COLO829 (cell line): ENCODE measurements at places on chromosomes 2 and 18.

GRCh38 chr2:6750411-6751158 lies 115.1 kb downstream of the CMPK2 start:
- no peak for DNase-seq

DNA sequence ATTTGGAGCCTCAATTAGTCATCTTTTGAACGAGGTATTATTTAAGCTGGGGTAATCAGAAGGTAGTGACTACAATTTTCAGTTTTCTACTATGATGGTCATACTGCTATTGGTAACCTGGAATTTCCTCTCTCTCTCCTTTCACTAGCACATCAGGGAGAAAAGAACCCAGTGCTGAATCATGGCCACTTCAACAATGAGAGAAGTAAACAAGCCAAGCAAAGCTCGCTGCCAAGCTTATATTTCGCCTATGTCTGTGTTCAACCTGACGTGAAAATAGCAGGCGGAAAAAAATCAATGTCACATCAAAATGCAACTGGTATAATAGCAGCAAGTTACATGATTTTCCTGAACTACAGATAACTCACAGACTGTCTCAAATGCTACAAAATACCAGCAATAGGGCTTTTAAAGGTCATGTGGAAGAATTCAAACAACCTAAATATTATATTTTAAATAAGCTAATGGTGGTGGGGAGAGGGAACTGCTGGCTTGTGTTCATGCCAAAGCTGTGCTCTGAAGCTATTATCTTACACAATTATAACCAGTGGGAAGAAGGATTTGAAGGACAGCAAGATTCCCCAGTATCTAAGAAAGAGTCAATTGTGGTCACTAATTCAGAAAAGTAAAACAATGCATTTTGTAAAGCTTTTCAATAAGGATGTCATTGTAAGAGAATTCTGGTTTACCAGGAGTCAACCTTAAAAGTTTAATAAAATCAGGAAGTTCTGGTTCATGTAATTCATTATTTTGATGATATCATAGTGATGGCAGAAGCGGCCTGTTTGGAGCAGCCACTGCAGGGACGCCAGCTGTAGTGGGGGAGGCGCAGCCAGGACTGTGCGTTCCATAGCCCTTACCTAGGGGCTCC lies 38.0 kb downstream of the RNF152 start:
- no peak for DNase-seq

- DNase-seq = no peak
Measured at GRCh38 chr2:206573793-206574192, 68.5 kb upstream of the FAM237A start.

DNA sequence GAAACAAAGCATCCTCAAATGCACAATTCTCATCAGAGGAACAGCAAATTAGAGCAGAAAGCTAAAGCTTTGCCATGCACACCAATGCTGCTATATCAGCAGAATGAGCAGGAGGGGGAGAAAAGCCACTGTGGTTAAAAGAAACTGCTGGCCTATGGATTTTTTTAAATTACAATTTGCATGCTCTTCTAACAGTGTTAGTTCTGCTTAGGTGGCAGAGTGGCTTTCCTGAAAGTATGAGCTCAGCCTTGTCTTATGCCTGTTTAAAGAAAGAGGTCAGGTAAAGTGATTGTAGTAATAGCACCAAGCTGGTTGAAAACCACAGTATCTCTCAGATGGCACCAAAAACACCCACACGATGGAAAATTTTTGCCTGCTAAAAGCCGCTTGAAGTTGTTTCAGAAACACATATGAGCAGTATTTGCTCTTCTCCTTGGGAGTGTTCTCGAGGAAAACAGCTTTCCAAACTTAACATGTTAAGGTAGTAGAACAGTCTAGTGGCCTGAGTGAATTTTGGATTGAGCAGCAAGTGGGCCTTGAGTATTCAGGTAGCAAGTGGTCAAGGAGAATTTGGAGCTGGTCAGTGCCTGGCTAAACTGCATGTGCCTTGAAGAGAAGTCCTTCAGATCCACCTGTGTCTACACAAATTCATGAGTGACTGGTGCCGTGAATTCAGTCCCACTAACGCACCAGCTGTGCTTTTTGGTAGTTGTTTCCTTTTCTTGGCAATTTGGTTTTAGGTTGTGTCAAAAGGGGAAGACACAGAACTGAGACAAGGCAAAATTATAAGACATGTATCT lies 19.6 kb upstream of the NDUFV2 start:
- no peak for DNase-seq

DNA sequence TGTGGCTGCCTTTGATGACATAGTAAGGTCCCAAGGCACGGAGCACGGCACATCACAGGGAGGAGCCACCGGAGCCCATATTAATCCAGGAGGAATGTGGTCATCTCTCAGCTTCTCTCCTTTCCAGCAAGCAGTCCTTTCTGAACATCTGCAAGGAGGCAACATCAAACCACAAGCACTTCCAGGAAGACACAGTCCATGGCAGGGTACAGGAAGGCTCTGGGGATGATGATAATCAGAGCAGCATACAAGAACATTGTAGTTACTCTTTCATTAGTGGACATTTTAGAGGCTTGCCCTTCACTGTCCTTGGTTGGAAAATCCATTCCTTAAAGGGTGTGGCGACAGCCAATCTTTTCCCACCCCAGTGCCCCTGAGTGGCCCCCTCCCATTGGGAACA lies 31.1 kb downstream of the YPEL5 start:
- DNase-seq = no peak

DNA sequence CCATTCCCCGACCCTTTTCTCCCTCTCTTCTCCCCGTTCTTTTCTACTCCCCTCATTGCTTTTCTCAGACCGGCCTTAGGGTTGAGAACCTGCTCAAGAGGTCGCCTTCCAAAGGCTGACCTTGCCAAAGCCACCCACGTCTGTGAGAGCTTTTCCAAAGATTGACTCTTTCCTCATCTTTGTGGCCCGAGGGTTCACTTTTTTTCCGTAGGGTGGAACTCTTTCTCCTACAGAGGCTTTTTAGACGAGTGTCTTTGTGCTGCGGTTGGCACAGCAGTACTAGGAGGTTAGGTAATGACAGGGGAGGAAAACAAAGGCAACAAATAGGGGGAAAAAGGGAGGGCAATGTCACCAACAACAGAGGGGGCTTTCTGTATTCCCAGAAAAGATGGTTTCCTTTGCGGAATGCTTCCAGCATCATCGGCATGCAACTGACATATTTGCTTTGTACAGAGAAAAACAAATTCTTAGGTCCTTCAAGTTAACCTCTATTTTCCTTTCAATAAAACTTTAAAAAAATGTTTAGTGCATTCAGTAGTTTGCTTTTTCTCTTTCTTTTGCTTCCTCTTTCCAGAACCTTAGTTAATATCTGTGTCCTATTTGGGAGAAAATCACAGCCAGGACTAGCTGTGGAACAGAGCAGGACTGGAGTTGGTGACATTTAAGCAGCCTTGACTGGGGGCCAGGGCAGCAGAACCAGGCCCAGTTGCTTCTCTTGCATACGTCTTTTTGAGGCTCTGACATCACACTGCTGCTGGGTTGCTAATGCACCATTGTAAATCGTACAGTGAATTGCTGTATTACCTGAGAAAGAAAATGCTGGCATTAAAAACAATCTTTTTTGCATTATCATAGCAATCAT lies 188.1 kb upstream of the FANCL start:
- no peak for DNase-seq

DNA sequence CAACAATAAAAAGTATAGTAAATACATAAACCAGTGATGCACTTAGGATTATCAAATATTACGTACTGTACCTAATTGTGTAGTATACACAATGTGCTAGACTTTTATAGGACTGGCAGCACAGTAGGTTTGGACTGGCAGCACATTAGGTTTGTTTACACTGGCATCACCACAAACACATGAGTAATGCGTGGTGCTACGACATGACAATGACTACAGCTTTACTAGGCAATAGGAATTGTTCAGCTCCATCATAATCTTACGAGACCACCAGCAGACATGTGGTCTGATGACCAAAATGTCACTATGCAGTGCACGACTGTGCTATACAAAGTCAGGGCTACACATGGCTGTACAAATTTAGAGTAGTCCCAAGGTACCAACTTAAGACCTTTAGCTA lies 2.3 kb downstream of the MBOAT2 start:
- DNase-seq = no peak

DNA sequence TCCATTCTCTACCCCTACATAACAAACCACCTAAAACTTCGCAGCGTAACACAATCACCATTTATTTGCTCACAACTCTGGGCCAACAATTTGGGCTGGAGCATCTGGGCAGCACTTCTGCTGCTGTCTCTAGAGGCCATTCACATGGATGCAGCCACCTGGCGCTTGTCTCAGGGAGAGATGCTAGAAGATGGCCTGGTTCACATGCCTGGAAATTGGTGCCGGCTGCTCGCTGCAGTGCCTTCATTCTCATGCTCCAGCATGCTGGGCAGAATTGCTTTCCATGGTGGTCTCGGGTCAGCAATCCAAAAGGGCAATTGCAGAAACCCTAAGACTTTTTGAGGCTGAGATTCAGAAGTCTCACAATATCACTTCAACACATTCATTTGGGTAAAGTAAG lies 157.4 kb downstream of the SUCLG1 start:
- no peak for DNase-seq

GRCh38 chr2:148512501-148512900 lies 132.1 kb upstream of the EPC2 start:
- no peak for DNase-seq

- DNase-seq = no peak
Measured at GRCh38 chr2:9423922-9424272, 443 bp downstream of the CPSF3 start.

- DNase-seq = no peak
Measured at GRCh38 chr2:107717661-107718060, 109.0 kb upstream of the RGPD4 start.

DNA sequence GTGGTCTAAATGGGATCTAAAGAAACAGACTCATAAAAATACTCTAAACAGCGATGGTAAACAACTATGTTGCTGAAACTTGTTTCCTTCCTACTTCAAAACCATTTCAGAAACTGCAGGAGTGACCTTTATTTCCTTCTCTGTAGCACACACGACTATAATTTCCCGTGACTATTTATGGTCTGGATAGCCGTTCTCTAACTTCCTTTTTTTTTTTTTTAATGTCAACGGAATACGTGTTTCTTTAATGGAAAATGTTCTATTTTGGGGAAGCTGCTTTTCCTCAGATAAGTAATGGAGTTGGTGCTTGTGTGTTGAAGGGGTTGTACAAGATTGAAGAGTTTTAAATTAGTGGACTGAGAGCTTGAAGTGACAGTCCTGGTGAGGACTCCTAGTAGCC lies 224.1 kb downstream of the PHLPP1 start:
- DNase-seq = no peak

DNA sequence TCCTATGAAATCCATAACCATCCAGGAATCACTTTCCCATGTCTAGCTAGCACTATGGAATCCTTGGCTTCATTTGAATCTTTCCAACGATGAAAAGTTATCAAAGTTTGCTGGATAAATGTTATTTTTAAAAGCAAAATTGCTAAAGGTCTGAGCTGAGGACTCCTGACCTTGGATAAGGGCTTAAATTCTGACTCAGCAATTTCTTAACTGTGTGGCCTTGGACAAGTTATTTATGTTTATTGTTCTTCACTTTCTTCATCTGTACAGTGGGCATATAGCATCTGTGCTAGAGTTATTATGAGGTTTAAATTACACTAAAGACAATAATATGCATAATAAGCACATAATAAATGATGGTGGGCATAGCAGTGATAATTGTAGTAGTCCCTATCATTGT lies 227.5 kb downstream of the KCNS3 start:
- DNase-seq = no peak

- no peak for DNase-seq
Measured at GRCh38 chr2:239184179-239184578, 216.6 kb downstream of the HDAC4 start.

GRCh38 chr2:50720697-50721315 lies 311.1 kb downstream of the NRXN1 start:
- no peak for DNase-seq

- peak; percentile 73 for DNase-seq
Measured at GRCh38 chr2:62569907-62570841, 64.2 kb upstream of the TMEM17 start.

DNA sequence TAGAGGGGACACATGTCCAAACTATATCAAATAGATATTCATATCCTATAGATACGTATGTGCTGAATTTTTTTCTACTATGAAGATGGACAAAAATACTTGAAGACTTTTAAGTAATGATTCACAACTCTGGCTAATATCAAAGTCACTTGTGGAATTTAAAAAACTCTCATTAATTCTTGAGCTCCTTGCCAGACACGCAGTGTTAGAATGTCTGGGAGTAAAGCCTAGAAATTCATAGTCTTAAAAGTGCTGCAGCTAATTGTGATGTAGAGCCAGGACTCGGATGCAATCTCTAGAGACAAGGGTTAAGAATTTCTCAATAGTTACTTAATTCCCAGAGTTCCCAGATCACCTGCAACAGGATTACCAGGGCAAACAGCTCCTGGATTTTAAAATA lies 107.4 kb downstream of the ARL6IP6 start:
- DNase-seq = no peak

DNA sequence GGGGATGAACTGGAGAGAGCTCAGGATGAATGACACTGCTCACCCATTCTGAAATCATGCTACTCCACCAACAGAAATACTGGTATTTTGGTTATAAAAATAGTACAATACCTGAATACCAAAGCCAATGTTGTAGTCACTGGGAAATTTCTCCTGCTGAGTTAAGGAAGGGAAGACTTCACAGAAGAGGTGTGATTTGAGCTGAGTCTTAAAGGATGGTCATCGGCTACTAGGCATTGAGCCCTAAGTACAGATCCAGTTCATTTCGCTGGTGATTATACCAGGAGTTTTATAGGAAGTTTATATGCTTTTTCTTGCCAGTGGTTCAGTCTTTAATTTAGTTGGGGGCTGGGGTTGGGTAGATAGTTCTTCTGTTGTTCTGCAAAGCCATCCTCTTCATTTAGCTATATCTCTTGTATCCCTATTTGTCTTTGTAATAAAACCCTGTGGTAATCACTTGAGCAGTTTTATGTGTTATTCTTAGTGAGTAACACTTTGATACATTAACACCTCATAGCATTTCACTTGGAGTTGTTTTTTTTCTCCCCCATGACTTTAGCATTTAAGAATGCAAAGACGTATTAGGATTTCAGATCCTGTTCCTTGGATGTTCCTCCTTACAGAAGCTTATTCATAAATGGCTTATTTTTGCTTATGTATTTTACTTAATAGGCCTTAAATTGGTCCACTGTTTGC lies 239.9 kb upstream of the FOSL2 start:
- DNase-seq = no peak

GRCh38 chr2:25595393-25595792 lies 78.0 kb downstream of the DTNB start:
- no peak for DNase-seq

GRCh38 chr2:37544591-37545031 lies 126.8 kb downstream of the CDC42EP3 start:
- no peak for DNase-seq

DNA sequence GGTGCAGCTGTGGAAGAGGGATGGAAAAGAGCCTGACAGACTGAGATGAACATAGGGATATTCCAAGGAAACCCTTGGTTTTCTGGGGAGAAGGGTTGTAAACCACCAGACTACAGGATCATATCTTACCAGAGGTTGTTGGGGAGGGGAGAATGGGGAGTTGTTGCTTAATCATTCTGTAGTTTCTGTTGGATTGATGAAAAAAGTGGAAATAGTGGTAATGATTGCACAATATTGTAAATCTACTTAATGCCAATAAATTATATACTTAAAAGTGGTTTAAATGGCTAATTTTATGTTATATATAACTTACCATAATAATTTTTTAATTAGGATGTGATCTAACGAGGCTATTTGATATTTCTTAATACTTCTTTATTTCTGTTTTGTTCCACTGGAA lies 800.9 kb downstream of the BCL11A start:
- no peak for DNase-seq
